ENCODE measurements at places on chromosomes 3 and 15.

- no peak for DNase-seq
Measured at GRCh38 chr3:189849262-189849661, 218.1 kb downstream of the TP63 start.

DNA sequence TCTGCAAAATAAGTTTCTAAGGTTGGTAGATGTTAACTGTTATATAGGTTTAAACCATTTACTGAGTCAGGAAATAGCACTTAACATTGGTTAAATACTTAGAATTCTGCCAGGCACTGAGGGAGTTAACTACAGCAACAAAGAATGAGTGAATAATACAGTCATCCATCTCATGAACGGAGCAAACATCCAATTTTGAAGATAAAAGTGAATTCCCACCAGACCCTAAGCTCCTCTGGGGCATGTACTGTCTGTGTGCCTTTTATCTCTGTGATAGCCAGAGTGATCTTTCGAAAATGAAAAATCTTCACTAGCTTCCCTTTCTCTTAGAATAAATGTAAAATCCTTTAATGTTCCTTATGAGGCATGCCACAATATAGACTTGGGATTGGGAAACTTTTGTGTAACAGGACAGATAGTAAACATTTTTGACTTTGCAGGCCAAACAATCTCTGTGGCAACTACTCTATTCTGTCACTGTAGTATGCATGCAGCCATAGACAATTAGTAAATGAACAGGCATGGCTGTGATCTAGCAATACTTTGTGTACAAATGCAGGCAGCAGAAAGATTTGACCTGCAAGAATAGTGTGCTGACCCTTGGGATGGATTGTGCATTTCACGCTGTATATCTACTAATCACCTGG lies 294.5 kb upstream of the LMCD1 start:
- DNase-seq, result no peak

- DNase-seq, result peak; percentile 63
Measured at GRCh38 chr15:64461721-64462162, 1.4 kb downstream of the ZNF609 start.

DNA sequence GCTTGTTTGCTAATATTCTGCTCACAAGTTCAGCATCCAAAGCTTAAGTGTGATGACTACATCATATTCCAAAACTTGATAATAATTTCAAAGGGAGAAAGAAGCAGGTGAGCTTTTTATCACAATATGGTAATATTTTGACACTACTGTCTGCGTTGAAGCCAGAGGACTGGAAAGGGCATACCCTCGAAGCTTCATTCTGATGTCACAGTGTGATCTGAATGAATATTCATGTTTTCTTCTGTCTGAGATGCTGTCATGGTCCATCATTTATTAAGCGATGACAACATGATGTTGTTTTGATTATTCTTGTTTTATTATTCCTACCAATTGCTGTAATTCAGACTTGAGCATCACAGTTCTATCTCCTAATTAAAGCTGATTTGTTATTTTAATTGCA lies 625.4 kb downstream of the ZPLD1 start:
- DNase-seq, result no peak

DNA sequence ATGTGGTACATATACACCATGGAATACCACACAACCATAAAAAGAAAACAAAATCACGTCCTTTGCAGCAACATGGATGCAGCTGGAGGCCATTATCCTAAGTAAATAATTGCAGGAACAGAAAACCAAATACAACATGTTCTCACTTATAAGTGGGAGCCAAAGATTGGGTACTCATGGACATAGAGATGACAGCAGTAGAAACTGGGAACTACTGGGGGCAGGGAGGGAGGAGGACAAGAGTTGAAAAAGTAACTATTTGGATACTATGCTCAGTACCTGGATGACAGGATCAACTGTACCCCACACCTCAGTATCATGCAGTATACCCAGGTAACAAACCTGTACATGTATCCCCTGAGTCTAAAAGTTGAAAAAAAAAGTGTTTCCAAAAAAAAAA lies 23.2 kb upstream of the ATOSA start:
- DNase-seq, result no peak

DNA sequence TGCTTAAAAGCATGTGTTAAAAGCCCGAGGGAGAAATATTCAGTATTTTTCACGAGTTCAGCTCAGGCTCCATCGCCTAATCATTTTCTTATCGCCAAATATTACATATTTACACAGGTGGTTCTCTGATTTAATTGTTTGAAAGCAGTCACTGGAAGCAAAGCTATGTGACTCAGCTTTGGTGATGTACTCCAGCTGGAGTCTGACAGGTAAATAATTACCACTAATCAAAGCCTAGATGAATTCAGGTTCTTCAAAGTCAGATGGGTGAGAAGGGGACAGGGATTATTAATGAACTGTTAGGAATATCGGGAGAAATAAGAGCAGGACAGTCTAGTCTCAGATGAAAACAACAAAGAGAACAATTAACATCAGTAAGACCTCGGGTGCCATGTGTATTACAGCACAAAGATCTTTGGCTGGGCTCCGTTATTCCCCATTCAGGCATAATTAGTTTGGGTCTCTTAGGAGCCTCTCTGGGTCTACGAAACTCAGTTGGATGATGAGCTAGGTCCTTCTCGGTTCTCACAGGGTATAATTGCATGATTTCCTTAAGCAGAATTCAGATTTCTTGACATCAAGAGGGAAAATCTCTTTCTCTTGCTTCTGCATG lies 331.7 kb upstream of the ADAMTS9 start:
- DNase-seq, result no peak

DNA sequence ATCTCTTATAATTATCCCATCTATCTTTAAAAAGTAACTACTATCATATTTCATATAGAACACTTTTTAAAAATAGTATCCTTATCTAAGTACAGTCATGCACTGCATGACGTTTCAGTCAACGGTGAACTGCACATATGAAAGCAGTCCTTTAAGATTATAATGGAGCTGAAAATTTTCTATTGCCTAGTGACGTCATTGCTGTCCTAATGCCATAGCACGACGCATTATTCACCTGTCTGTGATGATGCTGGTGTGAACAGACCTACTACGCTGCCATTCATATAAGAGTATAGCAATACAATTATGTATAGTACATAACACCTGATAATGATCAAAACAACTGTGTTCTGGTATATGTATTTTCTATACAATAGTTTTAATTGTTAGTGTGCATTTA lies 225.0 kb downstream of the SOX2 start:
- DNase-seq, result no peak

DNA sequence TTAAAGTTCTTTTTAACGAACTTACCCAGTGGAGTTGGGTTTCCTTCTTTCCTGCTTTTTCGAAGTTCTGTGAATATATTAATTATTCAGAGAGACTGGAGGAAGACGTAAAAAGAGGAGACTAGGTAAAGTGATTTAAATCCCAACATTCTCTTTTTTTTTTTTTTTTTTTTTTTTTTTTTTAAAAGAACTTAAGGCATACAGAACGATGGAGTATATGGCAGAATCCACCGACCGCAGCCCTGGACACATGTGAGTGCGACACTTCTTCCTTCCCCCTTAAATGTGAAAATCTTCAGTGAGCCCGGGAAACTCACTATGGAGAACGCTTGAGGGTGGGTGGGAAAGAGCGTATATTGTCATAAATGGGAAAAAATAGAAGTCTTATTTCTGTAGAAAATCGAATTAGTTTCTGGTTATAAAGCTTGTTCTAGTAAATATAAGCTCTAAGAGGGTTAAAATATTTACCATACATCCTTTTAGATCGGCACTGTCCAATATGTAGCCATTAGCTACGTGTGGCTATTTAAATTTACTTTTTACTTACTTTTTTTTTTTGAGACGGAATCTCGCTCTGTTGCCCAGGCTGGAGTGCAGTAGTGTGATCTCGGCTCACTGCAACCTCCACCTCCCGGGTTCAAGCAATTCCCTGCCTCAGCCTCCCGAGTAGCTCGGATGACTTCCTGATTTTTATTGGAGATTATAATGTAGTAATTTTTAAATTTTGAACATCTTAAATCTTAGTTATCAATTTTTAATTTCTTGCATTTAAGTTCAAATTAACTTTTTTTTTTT lies 892 bp downstream of the NMD3 start:
- no peak for DNase-seq

GRCh38 chr15:49064281-49064653 lies 18.0 kb upstream of the SECISBP2L start:
- DNase-seq, result no peak

DNA sequence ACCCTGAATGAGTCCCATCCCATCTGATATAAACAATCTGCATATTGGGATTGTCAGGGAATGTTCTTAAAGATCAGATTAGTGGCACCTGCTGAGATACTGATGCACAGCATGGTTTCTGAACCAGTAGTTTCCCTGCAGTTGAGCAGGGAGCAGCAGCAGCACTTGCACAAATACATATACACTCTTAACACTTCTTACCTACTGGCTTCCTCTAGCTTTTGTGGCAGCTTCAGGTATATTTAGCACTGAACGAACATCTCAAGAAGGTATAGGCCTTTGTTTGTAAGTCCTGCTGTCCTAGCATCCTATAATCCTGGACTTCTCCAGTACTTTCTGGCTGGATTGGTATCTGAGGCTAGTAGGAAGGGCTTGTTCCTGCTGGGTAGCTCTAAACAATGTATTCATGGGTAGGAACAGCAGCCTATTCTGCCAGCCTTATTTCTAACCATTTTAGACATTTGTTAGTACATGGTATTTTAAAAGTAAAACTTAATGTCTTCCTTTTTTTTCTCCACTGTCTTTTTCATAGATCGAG lies 4.5 kb downstream of the B2M start:
- DNase-seq, result no peak

DNA sequence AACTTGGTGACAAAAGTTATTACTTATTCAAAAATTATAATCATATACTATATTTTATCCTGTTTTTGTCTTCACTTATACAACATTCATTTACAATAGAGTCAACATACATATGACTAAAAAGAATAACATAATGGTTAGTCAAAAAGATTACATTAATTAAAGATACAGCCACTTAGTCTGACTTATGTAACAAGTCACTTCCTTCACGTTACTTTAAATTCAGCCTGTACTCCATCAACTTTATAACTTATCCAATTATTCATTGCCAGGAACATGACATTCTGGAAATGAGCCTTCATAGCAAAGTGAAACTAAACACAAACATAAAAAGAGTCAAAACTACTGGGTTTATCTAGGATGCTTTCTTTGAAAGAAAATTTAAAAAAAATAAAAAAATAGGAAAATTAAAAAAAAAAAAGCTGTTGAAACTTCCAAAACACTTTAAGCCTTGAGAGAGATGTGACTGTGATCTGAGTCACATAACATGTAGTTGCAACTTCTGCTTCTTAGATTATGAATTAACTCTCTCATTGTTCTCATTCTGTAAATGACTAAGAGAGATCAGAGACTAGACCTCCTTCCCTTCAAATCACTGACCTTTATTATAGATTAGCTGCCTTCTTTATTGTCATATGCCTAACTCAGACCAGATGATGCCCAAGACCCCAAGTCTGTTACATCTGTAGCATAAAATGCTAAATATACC lies 107.8 kb downstream of the MYRIP start:
- no peak for DNase-seq

DNA sequence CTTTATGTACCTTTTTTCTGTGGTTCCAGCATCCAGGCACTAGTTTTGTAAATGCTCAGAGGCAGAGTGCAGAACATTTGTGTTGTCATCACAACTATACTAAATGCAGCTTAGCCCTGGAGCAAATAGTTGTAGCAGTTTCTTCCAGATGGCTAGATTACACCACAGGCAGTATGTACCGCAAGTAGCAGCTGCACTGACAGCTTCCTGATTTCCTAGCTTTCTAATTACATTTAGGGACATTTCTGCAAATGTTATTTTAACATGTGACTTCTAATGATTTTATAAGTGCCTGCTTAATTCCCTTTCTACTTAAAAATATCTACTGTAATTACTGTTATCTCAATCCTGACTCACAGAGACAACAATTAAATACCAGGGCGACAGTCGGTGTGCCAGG lies 106.5 kb downstream of the NR2E3 start:
- DNase-seq, result no peak

DNA sequence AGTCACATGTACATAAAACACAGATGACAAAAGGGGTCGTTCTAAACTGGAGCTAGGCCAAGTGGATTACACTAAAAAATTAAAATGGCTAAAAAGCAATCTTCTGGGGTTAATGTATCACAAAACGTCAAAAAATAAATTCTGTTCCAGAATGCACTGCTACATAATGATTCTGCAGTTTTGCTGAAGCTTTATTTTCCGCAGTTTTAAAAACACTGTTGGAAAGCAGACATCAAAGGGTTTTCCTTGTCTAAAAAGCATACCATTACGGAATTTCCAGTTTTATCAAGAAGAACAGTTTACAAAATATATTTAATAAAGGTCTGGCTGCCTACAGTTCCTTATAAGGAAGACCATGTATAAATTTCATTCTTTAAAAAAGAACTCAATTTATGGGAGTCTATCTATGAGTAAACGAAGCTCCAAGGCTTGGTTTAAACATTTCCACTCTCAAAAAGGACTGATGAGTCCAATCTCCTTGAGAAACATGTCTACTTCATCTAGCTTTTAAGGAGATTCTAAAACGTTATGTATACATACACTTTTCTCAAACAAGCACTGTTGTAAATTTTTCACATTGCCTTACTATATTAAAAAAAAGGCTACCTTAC lies 1.3 kb downstream of the DMXL2 start:
- no peak for DNase-seq

GRCh38 chr3:21140785-21141184 lies 610.2 kb downstream of the ZNF385D start:
- DNase-seq, result no peak

GRCh38 chr15:94912760-94913159 lies 681.4 kb downstream of the MCTP2 start:
- DNase-seq, result no peak

DNA sequence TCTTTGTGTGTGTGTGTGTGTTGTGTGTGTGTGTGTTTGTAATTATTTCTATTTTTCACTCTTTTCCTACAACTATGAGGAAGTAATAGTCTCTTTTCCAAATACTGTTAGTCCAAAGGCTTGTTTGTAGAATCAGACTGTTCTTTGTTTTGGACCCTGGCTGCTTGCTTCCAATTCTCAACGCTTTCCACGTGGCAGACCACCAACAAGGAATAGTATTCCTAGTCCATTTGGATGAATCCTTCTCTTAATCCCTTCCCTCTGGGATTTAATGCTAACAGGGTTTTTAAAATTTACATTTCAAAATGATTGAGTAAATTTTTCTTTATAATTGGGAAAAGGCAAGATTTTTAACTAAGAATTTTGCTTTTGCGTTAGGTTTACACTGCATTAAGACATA lies 62.7 kb downstream of the ADAMTSL3 start:
- no peak for DNase-seq

DNA sequence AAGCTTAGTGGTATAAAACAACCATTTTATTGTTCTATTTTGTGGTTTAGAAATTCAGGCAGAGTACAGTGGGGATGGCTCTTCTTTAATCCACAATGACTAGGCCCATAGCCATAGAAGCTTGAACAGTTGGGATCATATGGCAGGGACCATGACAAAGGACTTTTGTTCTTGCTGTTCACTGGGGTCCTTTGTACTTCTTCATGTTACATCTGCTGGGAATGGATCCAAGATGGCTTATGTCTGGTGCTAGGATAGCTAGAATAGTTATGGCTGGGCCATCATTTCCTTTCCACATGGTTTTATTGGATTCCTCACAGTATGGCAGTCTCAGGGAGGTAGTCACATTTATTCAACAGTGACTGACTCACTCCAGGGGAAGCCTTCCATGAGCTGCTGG lies 427.9 kb upstream of the AGTR1 start:
- DNase-seq, result no peak
